ENCODE measurements at places on chromosomes 11 and 22.

DNA sequence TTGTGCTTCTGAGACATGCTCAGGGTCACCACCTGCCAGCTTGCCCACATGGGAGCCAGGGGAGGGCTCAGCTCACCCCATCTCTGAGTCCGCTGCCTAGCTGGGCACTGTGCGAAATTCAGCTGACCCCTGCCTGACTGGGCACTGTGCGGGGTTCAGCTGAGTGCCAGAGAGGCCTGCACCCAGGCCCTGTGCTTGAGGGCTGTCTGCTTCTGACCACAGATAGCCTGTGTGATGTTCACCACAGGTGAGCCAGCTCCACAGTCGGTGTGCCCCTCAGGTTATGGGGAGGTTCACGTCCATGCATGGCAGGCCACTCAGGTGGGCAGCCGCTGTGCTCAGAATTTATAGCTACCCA, 84.5 kb upstream of the SUSD2 start:
- no peak for DNase-seq

GRCh38 chr22:24028533-24028932, 17.4 kb downstream of the CABIN1 start:
- peak; percentile 11 for DNase-seq

DNA sequence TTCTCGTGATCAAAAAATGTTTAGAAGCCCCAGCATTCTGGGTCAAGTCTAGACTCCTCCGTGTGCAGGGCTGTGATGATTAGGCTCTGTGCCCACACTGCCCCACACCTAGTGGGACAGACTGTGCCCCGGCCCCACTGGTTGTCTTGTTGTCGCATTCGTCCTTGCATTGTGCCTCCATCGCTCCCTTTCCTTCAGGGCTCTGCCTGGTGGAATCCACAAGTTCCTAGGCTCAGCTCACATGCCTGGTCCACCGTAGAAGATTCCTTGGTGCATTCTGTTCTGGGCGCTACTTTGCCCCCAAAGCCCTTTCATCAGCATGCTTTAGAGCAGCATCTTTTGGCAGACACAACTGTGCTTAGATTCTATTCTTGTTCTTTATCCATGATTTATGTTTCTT, 23.5 kb upstream of the THY1 start:
- no peak for DNase-seq

GRCh38 chr22:25406510-25407210, 157.8 kb upstream of the GRK3 start:
- no peak for DNase-seq
